ENCODE measurements at places on chromosomes 1 and 21.

DNA sequence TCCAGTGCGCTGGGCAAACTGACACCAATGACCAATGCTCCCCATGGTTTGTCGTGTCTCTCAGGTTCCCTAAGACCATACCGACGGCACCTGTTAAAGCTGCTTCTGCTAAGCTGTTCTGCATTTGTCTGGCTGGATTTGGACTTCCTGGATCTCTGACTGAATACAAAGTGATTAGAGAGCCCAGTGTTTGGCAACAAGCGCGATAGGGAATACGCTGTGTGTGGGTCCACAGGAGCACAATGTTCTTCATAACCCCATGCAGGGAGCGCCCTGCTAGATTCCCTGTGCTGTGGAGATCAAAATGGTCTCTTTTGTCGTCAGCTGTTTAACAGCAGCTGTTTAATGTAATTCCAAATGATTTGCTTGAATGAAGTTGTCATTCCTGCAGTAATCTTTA, 26.0 kb upstream of the ESRRG start:
- no peak for DNase-seq

DNA sequence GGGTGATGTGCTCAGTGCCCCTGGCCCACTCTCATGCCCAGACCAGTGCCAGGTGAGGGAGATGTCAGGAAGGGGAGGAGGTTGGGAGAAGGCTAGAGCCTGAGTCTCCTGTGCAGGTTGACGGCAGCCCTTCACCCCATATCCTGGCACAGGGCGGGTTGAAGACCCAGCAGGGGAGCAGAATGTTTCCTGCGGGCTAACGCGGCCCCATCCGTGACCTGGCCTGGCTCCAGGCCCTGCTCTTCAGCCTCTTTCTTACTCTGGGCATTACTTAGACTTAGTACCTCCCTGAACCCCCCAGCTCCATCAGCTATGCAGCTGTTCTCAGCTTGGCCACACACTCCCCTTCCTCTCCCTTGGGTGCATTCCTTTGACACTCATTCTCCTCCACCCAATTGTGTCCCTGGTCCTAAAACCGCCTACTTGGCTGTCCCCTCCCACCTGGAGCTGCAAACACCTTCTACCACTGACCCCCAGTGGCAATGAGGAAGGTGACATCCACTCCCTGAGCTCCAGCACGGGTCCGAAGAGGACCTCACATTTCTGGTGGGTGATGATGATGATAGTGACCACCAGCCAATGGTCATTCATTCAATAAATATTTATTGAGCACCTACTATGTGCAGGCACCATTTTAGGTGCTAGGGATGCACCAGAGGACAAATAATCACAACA, 179.0 kb downstream of the PTPRU start:
- DNase-seq = no peak

DNA sequence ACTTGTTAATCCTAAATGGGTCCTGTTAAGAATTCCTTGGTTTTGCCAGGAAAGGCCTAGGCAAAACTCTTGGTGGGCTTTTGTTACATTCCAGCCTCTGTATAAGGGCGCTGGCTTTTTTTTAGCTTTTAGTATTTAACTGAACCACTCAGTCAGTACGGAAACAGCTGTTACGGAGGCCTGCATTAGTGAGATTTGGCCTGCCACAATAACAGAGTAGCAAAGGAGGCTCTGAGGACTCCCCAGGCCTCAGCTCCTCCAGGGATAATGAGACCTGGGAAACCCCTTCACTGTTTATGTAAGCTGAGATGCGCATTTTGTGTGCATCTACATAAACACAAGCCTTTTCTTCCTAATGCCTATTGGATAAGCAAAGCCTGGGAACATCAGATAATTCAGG, 210.2 kb downstream of the APP start:
- no peak for DNase-seq

GRCh38 chr1:201718346-201719202, 110.4 kb upstream of the IPO9 start:
- DNase-seq = no peak

GRCh38 chr1:165915480-165915879, 88.1 kb downstream of the UCK2 start:
- no peak for DNase-seq

GRCh38 chr1:52305417-52306226, 60.4 kb downstream of the CC2D1B start:
- no peak for DNase-seq

DNA sequence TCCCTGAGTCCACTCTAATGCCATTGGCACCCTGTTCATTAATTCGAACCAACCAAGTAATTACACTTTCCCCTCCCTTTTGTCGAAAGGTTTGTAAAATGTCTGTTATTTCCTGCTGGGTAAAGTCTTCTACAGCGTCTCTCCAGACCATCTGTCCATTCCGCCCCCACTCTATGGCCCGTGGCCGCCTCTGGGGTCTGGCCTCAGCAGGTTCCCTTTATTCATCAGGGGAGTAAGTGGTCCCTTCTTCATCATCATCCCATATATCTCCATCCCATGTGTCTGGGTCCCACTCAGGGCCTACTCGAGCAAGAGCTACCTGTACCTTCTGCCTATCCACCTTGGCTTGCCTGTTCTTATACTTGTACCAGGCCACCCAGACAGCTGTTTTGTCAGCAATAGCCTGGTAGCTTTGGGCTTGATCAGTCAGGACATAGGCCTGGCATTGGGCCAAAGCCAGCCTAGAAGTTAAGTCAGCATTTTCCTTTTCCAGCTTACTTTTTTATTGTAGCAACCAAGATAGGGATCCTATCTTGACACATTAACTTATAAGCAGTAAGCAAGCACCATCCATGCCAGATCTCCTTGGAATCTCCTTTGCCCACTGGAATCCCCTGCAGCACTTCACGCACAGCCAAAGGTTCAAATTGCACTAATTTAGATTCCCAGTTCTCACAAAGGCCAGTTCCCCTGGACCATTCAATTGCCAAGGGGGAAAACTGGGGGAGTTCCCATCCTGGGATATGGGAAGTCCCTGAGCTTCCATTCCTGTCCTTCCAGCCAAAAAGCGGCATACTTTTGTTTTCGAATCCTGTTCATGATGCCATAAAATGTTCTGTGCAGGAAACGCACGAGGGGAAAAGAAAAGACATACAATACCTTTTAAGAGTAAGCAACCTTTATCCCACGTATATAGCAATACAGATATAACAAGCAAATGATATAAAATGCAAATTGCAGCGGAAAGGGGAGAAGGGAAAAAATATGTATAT, 6.6 kb upstream of the STUM start:
- DNase-seq = no peak

DNA sequence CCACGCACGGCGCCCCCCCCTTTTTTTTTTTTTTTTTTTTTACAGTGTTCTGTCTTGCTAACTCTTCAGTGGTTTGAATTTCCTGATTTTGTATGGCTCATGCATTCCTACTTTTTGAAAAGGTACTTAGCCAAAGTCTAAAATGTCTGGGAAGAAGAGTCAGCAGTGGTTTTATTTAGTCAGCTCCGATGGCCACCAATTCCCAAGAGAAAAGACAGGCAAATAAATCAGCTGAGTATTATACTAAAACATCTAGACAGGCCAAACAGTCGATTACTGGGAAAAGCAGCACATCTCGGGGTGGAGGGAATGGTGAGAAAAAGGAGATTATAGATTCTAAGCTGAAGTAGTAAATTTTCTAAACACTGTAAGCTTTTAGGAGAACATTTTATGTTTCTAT, 192.5 kb upstream of the ZRANB2 start:
- no peak for DNase-seq

GRCh38 chr1:203858055-203858454, 3.3 kb upstream of the SNRPE start:
- DNase-seq = no peak

- peak; percentile 30 for DNase-seq
Measured at GRCh38 chr1:25622531-25622930, 5.9 kb downstream of the MAN1C1 start.

GRCh38 chr1:155261493-155261851, 688 bp downstream of the SCAMP3 start:
- no peak for DNase-seq

- no peak for DNase-seq
Measured at GRCh38 chr1:28811766-28812668, at the start of gene OPRD1. Gene OPRD1 (plus strand): TSS chr1:28812170. CDS start chr1:28812384, 214 bp downstream.

DNA sequence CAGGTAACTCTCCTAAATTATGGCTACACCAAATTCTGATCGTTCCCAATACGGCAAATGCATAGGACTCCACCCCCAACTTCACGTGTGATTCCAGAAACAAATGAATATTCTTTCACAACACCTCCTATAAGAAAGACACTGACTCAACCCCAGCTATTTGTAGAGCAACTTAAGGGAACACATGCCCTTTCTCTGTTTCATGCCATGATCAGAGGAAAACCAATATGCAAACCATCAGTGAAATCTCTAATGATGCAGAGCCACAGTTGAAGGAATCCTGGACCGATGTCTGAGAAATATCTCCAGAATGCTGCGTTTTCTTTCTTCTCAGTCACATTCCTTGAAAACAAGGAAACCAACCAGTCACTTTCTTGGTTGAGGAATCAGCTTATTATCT, 164.2 kb upstream of the PTBP2 start:
- no peak for DNase-seq

All from CD4-positive, alpha-beta T cell treated with Interferon alpha-2 for 1 hour (primary cell).